ENCODE measurements at places on chromosomes 12 and 14. TPM values are rescaled to one million over a fixed set of nuclear protein-coding genes. Genes with fewer than 3 reads are reported as not detected.

OASL gene
- 28.5 TPM for total RNA-seq

SEL1L gene
- total RNA-seq, result 52.3 TPM

CCDC175 gene
- total RNA-seq, result not detected

ZDHHC22 gene
- not detected for total RNA-seq

GRCh38 chr12:96108321-96108720 lies 72.9 kb upstream of the LTA4H start:
- H3K27me3 ChIP-seq, result peaks cover 6% of the 10 kb centered on the region
- H3K36me3 ChIP-seq, result peaks cover 1% of the 10 kb centered on the region
- DNase-seq, result peak; percentile 53
- H3K27ac ChIP-seq, result peak overlapping the region; percentile 96
- peak overlapping the region; percentile 42 for H3K4me3 ChIP-seq
- H3K4me1 ChIP-seq, result peaks cover 36% of the 10 kb centered on the region

GRCh38 chr12:92234533-92234932 lies 88.9 kb upstream of the BTG1 start:
- no peaks in the 10 kb centered on the region for H3K27me3 ChIP-seq
- H3K27ac ChIP-seq, result no peak overlapping the region
- DNase-seq, result no peak
- H3K36me3 ChIP-seq, result no peaks in the 10 kb centered on the region
- no peak overlapping the region for H3K4me3 ChIP-seq

- H3K4me3 ChIP-seq, result no peak overlapping the region
- DNase-seq, result no peak
- no peaks in the 10 kb centered on the region for H3K4me1 ChIP-seq
- no peaks in the 10 kb centered on the region for H3K36me3 ChIP-seq
- H3K27me3 ChIP-seq, result peaks cover 1% of the 10 kb centered on the region
Observed at GRCh38 chr12:65856521-65856920, 32.2 kb downstream of the HMGA2 start.

GRCh38 chr14:22313172-22313801 lies 275.7 kb downstream of the DAD1 start:
- H3K4me3 ChIP-seq, result no peak overlapping the region
- DNase-seq, result no peak
- no peaks in the 10 kb centered on the region for H3K36me3 ChIP-seq

DNA sequence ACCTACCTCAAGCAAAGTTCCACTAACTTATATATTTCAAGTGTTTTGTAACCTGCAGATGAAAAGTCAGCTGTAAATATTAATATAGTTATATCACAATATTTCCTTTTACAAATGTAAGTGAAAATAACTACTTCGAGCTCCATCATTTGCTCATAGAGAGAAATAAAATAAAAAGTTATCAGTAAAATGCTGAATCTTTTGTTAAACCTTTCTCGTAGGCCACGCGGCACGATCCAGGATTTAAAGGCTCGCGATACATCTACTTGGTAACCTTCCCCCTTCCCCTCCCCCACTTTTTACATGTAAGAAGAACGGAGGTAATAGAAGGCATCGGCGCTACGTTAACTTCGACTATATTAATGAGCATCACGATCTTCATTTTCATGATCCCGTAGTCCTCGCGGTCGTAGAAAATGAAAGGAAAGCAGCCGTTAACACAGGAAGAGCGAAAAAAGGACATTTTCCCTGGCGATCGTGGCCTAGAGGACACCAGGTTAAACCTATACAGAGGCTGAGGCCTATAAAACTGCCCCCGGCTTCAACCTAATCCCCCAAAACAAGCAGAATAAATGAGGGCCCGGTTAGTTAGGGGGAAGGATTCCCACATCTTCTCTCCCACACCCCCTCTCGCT lies 508 bp downstream of the HNRNPC start:
- peaks cover 59% of the 10 kb centered on the region for H3K36me3 ChIP-seq
- peak overlapping the region; percentile 100 for H3K27ac ChIP-seq
- DNase-seq, result peak; percentile 59
- no peaks in the 10 kb centered on the region for H3K27me3 ChIP-seq

- H3K4me3 ChIP-seq, result no peak within 1 kb of the TSS
- H3K36me3 ChIP-seq, result no peaks in the 10 kb centered on the region
- peaks cover 54% of the 10 kb centered on the region for H3K27me3 ChIP-seq
- no peak for DNase-seq
- no peak within 1 kb of the TSS for H3K27ac ChIP-seq
Observed at GRCh38 chr12:8455727-8456360, at the start of gene CLEC6A. Gene CLEC6A (plus strand): TSS chr12:8455962. CDS start chr12:8456112, 150 bp downstream.

GRCh38 chr12:42705863-42706262 lies 116.3 kb upstream of the PRICKLE1 start:
- no peak overlapping the region for H3K27ac ChIP-seq
- H3K27me3 ChIP-seq, result no peaks in the 10 kb centered on the region
- H3K4me1 ChIP-seq, result no peaks in the 10 kb centered on the region
- no peaks in the 10 kb centered on the region for H3K36me3 ChIP-seq
- DNase-seq, result no peak

DNA sequence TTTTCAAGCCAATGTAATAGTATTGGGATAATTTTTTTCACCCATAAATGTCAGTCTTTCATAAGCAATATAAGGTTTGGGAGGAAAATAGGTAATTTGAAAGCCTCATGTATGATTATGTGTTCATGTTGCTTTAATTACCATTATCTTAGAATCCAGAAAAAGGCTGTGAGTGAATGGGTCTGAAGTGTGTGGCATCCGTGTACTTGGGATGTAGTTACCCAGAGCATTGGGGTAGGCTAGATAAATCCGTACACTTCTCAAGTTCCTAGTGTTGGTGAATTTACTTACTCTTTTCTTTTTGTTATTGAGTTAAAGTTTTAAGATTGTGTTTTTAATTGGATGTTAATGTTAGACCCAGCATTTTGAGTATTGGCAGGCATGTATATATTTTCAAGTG lies 104.4 kb downstream of the FGD4 start:
- no peak overlapping the region for H3K4me3 ChIP-seq
- H3K27ac ChIP-seq, result no peak overlapping the region
- H3K36me3 ChIP-seq, result no peaks in the 10 kb centered on the region
- no peaks in the 10 kb centered on the region for H3K4me1 ChIP-seq

DNA sequence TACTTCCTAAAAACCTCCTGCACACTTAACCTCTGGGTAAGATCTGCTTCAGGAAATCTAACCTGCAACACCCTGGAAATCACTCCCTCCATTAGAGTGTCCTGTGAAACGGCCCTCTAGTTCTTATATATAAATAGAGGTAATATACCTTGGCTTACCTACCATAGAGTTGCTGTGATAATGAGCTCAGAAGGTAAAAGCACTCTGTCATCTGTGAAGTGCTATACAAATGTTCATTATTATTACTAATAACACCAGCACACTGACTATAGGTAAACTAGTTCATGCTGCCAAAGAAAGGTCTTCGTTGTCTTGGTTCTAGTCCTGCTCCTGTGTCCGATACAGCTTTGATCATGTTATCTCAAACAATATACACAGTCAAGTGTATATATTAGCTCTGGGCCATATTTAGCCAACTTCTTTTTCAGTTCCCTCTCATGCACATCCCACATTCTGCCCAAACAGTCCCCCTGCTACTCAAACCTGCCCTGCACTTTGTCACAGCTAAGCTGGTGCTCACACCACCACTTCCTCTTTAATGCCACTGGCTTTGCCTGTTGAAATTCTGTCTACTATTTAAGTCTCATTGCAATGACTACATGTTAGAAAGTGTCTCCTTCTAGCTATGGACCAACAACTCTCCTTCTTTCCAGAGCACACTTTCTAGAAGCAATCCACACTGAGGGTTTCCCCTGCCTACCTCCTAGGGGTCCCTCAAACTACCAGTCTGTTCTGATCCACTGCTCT lies 5.1 kb downstream of the E2F7 start:
- no peaks in the 10 kb centered on the region for H3K27me3 ChIP-seq
- H3K4me1 ChIP-seq, result peaks cover 39% of the 10 kb centered on the region
- DNase-seq, result no peak
- no peak overlapping the region for H3K4me3 ChIP-seq

DNA sequence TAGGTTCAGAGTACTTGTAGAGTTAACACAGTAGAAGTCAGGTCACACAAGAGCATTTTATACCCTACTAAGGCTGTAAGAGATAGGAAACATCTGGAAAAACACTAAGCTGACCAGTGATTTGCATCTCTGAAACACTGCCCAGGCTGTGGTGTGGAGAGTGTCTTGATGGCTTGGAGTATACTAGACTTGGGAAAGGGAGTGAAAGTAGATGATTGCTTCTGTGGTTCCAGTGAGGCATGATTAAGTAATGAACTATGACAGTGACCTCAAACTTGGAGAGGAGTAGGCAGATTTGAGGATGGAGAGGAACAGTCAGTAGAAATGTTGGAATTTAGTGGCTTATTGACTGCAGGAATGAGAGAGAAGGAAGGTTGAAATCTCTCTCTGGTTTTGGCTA lies 201.2 kb downstream of the FLRT2 start:
- no peak overlapping the region for H3K4me3 ChIP-seq
- no peaks in the 10 kb centered on the region for H3K4me1 ChIP-seq
- DNase-seq, result no peak
- H3K27ac ChIP-seq, result no peak overlapping the region
- no peaks in the 10 kb centered on the region for H3K27me3 ChIP-seq

DNA sequence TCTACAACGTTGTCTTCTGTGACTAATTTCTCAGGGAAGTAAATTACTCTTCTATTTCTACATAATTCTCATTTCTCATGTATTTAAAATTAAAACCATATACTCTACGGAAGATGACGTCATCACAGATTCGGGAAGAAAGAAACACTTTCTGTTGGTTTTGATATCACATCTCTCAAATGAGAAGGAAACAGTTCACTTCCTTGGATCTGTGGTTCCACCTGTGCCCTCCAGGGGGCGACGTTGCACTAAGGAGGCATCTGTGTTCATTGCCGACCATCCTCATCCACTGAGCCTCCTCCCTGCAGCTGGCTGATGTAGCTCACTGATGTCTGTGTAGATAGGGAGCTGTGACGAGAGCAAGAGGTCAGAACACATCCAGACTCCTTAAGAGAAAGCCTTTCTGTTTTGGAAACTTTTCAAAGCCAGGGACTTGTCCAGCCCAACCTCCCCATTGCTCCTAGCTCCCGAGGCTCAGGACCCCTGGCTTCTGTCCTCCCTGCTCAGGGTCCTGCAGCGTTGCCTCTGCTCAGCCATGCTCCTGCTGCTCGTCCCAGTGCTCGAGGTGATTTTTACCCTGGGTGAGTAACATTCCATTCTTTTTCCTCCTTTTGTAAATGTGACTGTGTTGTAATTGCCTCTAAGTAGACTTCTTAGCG lies 172.7 kb upstream of the OR4E1 start:
- peak overlapping the region; percentile 90 for H3K27ac ChIP-seq
- peaks cover 10% of the 10 kb centered on the region for H3K4me1 ChIP-seq
- peak overlapping the region; percentile 76 for H3K4me3 ChIP-seq
- H3K27me3 ChIP-seq, result peaks cover 37% of the 10 kb centered on the region
- H3K36me3 ChIP-seq, result peaks cover 22% of the 10 kb centered on the region

GRCh38 chr12:124286414-124286813 lies 8.5 kb upstream of the RFLNA start:
- no peak overlapping the region for H3K4me3 ChIP-seq
- peaks cover 8% of the 10 kb centered on the region for H3K27me3 ChIP-seq
- no peak for DNase-seq
- H3K4me1 ChIP-seq, result no peaks in the 10 kb centered on the region
- H3K27ac ChIP-seq, result no peak overlapping the region

- peaks cover 31% of the 10 kb centered on the region for H3K4me1 ChIP-seq
- H3K36me3 ChIP-seq, result peaks cover 6% of the 10 kb centered on the region
- no peak for DNase-seq
- no peak overlapping the region for H3K27ac ChIP-seq
- peaks cover 3% of the 10 kb centered on the region for H3K27me3 ChIP-seq
- H3K4me3 ChIP-seq, result no peak overlapping the region
Observed at GRCh38 chr14:92755495-92755894, 7.1 kb upstream of the LGMN start.

GRCh38 chr12:102120886-102121285 lies 903 bp downstream of the PARPBP start:
- peak overlapping the region; percentile 93 for H3K27ac ChIP-seq
- peak overlapping the region; percentile 79 for H3K4me3 ChIP-seq
- H3K27me3 ChIP-seq, result no peaks in the 10 kb centered on the region

DNA sequence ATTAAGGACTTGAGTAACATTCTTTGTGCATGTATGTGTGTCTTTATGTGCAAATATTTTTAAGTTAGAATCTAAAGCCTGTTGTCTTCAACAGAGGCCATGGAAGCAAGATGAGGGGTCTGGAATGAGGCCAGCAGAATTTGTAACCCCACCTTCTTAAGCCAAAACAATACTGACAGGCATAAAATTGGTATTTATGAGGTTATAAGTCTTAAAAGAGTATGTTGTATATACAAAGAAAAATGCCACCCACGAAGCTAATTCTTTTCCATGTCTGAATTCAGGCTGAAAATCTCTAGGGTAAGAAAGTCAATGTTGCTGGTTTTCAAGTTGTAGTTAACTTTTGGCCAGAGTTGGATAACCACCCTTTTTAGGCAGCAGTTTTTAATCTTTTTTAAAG lies 86.2 kb upstream of the TMTC1 start:
- no peak overlapping the region for H3K27ac ChIP-seq
- H3K4me1 ChIP-seq, result no peaks in the 10 kb centered on the region
- H3K4me3 ChIP-seq, result no peak overlapping the region
- H3K36me3 ChIP-seq, result no peaks in the 10 kb centered on the region
- DNase-seq, result no peak
- H3K27me3 ChIP-seq, result no peaks in the 10 kb centered on the region

DNA sequence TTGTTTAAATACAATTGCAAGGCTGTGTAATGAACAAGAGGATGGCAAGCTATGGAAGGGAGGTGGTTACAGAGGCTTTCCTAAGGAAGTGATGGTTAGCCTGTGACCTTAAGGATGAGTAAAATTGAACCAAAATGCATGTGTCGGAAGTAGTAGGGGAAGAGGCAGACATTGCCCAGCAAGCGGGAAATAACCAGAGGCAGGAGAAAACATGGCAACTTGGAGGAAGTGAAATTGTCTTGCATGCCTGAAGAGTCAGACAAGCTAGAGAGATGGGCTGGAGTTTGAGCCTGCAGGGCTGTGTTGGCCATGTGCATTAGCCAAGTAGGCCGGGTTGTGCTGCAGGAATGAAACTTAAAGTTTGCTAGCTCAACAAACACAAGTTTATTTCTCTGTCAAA lies 96.2 kb downstream of the BTG1 start:
- H3K27me3 ChIP-seq, result no peaks in the 10 kb centered on the region
- H3K4me1 ChIP-seq, result peaks cover 37% of the 10 kb centered on the region
- no peak for DNase-seq
- no peak overlapping the region for H3K4me3 ChIP-seq
- peaks cover 4% of the 10 kb centered on the region for H3K36me3 ChIP-seq

All from activated CD4-positive, alpha-beta T cell treated with anti-CD3 and anti-CD28 coated beads, Interleukin-2, amount 10 ng/mL, durations not matched to agents 7 days and 5 days (primary cell).